ENCODE measurements at places on chromosomes 12 and 14.

- no peak for DNase-seq
These were observed 190.0 kb upstream of the C14orf180 start for GRCh38 chr14:104389326-104390220.

- DNase-seq, result peak; percentile 49
These were observed 28.6 kb downstream of the PIGH start for GRCh38 chr14:67571275-67571990.

- no peak for DNase-seq
These were observed 4.2 kb upstream of the C1QL4 start for GRCh38 chr12:49340971-49341776.

DNA sequence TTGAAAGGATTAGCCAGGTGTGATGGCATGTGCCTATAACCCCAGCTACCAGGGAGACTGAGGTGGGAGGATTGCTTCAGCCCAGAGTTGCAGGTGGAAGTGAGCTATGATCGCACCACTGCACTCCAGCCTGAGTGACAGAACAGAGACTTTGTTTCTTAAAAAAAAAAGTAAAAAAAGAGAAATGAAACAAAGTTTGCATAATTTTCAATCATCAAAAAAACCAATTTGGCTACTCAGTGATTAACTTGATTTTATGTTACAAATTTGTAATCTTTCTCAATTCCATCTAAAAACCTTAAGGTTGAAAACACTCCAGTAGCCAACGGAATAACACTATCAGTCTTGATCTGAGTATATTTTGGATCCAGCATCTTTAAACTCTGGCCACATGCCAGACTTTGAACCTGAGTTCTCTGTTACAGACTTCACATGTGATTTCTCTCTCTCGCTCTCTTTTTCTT lies 12.6 kb upstream of the DENND5B start:
- no peak for DNase-seq

Data from activated T-helper 1 cell treated with Interleukin-2 at 50 U/mL for 16 hours (primary cell).